Natural killer cell (primary cell): ENCODE measurements at places on chromosomes 4 and X. TPM values are rescaled to one million over a fixed set of nuclear protein-coding genes. Genes with fewer than 3 reads are reported as not detected.

DNA sequence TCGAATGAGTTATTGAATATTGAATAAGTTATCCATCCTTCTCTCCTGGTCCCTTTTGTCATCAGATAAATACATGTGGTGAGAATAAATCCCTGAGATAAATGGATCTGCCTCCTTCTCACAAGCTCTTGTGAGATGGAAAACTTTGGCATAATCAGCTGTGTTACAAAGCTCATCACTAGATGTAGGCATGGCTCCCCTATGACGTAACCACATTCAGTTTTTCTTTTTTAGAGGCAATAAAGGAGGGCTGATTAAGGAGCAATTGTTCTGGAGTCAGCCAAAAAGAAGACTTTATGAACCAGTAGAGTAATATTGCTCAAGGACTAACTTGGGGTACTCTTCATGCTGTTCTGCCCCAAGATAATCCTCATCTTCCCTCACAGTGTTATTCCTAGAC is 90.5 kb upstream of the GATB start:
- H3K4me3 ChIP-seq, result no peak overlapping the region
- H3K27ac ChIP-seq, result no peak overlapping the region
- no peaks in the 10 kb centered on the region for H3K4me1 ChIP-seq
- no peaks in the 10 kb centered on the region for H3K36me3 ChIP-seq

DNA sequence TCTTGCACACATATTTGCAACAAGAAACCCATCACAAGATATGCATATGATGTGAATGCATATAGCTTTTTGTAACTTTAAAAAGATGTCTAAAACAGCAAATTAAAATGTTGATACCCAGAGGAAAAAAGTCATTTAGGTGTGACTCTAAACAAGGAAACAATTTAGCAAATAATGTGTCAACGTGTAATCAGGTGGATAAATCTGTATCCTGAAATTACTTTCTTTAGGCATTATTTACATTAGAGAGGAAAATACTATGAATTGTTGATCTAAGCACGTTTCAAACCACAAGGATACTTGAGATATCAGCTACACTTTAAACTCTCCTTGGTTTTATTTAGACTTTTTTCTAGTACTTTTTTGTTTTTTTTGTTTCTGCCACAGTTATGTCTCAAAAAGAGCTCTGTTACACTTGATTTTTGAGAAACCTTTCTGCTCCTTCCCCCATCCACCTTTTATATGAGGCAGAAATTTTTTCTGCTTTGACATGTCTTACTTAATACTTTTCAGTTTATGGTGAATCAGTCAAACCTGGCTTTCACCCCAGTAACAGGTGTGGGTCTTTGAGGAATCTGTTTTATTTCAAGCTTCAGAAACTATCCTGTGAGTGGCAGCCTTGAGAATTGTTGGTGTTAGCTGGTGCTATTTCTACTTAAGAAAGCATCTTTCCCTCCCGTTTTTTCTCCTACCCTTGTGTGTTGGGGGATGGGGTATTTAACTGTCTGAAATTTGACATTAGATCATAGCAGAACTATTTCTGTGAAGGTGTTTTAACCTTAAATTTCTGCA is 1.9 kb downstream of the NPNT start:
- no peak for DNase-seq
- no peaks in the 10 kb centered on the region for H3K36me3 ChIP-seq
- no peak overlapping the region for H3K27ac ChIP-seq
- H3K4me3 ChIP-seq, result no peak overlapping the region
- peaks cover 19% of the 10 kb centered on the region for H3K27me3 ChIP-seq

DNA sequence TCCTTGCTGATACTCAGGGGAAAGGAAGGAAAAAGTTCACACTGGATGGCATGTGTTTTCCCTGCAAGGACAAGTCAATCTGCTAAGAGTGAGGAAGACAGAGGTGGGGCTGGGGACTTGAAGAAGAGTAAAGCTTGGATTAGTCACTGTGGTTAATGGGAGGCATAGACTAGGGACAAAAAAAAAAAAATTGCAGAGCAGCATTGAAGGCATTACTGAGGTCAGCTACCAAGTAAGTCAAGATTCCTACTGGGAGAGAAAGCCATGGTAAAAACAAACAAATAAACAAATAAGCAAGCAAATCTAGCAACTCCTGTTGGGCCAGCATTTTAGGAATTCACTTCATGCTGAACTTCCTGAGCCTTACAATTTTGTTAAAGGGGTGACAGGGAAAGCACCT is 58.2 kb upstream of the GPC4 start:
- no peaks in the 10 kb centered on the region for H3K36me3 ChIP-seq
- H3K4me1 ChIP-seq, result no peaks in the 10 kb centered on the region
- H3K27me3 ChIP-seq, result no peaks in the 10 kb centered on the region

Gene GABRG1
- total RNA-seq, result not detected

Gene SCML1
- total RNA-seq, result 4.6 TPM

GRCh38 chr4:183223053-183223452 is 97.0 kb downstream of the CLDN22 start:
- no peaks in the 10 kb centered on the region for H3K27me3 ChIP-seq
- no peak for DNase-seq
- H3K27ac ChIP-seq, result no peak overlapping the region
- H3K4me1 ChIP-seq, result no peaks in the 10 kb centered on the region
- no peaks in the 10 kb centered on the region for H3K36me3 ChIP-seq

- no peak overlapping the region for H3K4me3 ChIP-seq
- DNase-seq, result peak; percentile 4
- H3K27ac ChIP-seq, result no peak overlapping the region
- H3K4me1 ChIP-seq, result no peaks in the 10 kb centered on the region
Measured at GRCh38 chr4:8817813-8818062, 53.9 kb downstream of the HMX1 start.

Gene RBM46
- total RNA-seq, result not detected

Gene DLG3
- 17.6 TPM for total RNA-seq

Gene CAMK2D
- 31.6 TPM for total RNA-seq

Gene RNF128
- not detected for total RNA-seq

DNA sequence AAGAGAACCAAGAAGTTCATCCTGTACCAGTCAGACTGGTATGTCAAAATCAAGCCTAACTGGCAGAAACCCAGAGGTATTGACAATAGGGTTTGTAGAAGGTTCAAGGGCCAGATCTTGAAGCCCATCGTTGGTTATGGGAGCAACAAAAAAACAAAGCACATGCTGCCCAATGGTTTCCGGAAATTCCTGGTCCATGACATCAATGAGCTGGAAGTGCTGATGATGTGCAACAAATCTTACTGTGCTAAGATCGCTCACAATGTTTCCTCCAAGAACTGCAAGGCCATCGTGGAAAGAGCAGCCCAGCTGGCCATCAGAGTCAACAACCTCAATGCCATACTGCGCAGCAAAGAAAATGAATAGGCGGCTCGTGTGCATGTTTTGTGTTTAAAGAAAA is 172.7 kb upstream of the MED14 start:
- H3K27ac ChIP-seq, result no peak overlapping the region
- H3K4me3 ChIP-seq, result no peak overlapping the region
- H3K27me3 ChIP-seq, result no peaks in the 10 kb centered on the region
- no peak for DNase-seq

DNA sequence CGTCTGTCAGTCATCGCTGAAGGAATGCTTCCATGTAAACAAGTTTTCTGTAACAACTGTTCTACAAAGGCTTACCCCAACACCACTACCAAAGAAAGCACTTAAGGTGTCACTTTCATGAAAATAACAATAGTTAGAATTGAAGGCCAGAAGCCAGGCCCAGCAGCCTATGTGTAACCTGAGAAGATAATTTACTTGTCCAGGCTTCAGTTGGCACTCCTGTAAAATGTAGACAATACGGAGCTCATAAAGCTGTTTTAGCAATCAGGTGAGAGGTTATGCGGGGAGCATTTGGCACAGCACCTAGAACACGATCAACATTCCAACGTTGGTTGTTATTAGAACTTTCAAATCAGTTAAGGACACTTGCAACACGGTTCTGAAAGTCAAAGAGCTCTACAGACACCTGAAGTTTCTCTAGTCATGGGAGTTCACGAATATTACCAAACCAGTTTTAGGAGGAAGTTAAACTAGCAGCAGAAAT is 15.7 kb downstream of the ADGRA3 start:
- H3K4me1 ChIP-seq, result no peaks in the 10 kb centered on the region
- no peak for DNase-seq
- H3K36me3 ChIP-seq, result no peaks in the 10 kb centered on the region
- H3K4me3 ChIP-seq, result no peak overlapping the region
- no peaks in the 10 kb centered on the region for H3K27me3 ChIP-seq
- H3K27ac ChIP-seq, result no peak overlapping the region

Gene TLR1
- total RNA-seq, result 51.5 TPM

DNA sequence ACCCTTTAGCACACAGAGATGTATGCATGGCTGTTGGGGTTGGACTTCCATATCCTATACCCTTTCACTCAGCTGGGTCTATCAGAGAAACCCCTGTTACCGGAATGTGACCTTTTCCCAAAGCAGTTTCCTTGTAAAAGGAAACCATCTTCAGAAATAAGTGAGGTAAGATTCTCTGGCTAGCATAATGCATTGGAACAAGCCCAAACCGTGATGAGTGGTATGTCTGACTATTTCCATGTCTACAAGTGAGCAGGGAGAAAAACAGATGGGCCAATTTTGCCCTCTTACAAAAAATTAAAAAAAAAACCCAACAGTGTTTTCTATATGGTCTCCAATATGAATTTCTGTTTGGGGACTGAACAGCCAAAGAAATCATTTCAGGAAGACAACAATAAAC is 283.9 kb downstream of the SMARCA1 start:
- H3K36me3 ChIP-seq, result no peaks in the 10 kb centered on the region
- H3K4me3 ChIP-seq, result no peak overlapping the region
- no peak for DNase-seq
- no peaks in the 10 kb centered on the region for H3K4me1 ChIP-seq
- no peaks in the 10 kb centered on the region for H3K27me3 ChIP-seq

Gene FRG2
- total RNA-seq, result not detected

- H3K4me1 ChIP-seq, result peaks cover 55% of the 10 kb centered on the region
- H3K36me3 ChIP-seq, result no peaks in the 10 kb centered on the region
- H3K27me3 ChIP-seq, result no peaks in the 10 kb centered on the region
- H3K4me3 ChIP-seq, result no peak overlapping the region
- peak; percentile 58 for DNase-seq
- H3K27ac ChIP-seq, result peak overlapping the region; percentile 84
Measured at GRCh38 chrX:42943051-42943974, 165.3 kb upstream of the PPP1R2C start.

DNA sequence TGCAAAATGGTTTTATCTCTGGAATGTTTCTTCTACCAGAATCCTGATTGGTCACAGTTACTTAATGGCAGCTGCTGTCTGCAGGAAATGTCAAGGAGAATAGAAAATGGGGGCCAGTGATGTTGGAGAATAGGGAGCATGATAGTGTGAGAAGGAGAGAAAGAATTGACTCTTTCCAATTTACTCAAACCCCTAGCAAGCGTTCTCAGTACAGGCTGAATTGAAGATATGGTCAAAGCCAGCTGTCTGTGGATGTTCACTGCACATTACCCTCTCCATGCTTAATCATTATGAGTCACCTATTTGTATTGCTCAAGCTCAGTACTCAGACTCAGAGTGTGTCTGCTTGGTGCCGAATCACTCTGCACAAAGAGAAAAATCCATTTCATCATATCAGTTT is 57.8 kb upstream of the FAM47B start:
- H3K4me3 ChIP-seq, result no peak overlapping the region
- H3K4me1 ChIP-seq, result no peaks in the 10 kb centered on the region
- H3K36me3 ChIP-seq, result no peaks in the 10 kb centered on the region
- no peak for DNase-seq
- H3K27me3 ChIP-seq, result no peaks in the 10 kb centered on the region

Gene MAGEA1
- total RNA-seq, result not detected

Gene VCX2
- total RNA-seq, result not detected

Gene RAI2
- total RNA-seq, result not detected

DNA sequence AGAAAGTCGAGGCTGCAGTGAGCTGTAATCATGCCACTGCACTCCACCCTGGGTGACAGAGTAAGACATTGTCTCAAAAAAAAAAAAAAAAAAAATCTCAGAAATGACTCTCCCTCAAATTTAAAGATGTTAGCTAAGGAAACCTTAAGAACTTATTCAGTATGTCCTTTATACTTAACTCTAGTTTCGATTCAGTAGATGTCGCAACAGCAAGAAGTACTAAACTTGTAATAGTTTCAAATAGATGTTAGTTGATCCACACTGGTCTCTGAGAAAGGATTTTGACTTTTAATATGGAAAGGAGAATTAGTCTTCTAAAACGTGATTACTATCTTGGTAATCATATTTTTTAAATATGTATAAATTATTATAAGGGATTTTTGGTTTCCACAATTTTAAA is 29.6 kb downstream of the NKX3-2 start:
- H3K36me3 ChIP-seq, result no peaks in the 10 kb centered on the region
- no peak for DNase-seq
- H3K4me3 ChIP-seq, result no peak overlapping the region

DNA sequence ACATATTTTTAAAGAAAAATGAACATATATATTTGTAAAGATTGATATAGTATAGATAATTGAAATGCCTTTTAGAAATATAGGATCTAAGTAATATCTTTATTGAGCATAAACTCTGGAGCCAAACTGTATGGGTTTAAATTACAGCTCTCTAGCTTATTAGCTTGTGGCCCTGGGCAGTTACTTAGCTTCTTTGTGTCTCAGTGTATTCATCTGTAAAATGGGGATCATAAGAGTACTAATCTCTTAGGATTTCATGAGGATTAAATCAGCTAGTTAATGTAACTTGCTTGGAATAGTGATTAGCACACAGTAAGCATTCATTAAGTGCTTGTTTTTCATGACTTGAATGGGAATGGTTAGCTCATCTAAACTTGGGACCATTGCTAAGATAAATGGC is 32.8 kb downstream of the TRAPPC11 start:
- no peak overlapping the region for H3K4me3 ChIP-seq
- no peaks in the 10 kb centered on the region for H3K4me1 ChIP-seq
- DNase-seq, result no peak
- H3K27me3 ChIP-seq, result no peaks in the 10 kb centered on the region
- no peak overlapping the region for H3K27ac ChIP-seq
- peaks cover 77% of the 10 kb centered on the region for H3K36me3 ChIP-seq

GRCh38 chr4:34181891-34182290 is 2062.4 kb downstream of the ARAP2 start:
- H3K27ac ChIP-seq, result no peak overlapping the region
- no peaks in the 10 kb centered on the region for H3K27me3 ChIP-seq
